Islet precursor cell (in vitro differentiated cells): ENCODE measurements at places on chromosomes 2 and 18.

GRCh38 chr2:239985356-239985755 is 39.8 kb downstream of the NDUFA10 start:
- no peak for DNase-seq

DNA sequence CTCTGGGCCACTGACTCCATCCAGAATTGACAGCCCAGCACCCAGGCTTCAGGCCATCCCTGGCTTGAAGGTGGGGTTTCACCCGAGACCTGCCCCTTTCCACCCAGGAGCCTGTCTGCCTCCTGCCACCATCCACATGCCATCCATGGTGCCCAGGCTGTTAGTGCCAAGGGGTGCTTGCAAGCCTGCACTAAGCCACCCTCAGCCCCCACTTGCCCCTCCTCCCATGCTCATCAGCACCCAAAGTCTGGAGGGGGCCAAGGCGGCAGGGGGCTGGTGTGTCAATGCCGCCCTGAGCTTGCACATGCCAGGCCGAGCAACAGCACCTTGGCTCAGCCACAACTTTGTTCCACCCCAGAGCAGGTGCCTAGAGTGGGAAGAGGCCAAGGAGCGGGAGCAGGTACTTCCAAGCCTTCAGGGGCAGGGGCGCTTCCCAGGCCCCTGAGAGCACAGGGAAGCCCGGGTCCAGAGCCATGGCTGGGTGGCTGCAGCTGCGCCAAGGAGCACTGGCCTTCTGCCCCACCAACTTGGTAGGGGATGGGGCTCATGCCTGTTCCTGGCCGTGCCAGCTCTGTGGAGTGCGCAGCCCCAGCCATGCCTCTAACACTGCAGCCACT is 12.0 kb downstream of the SRD5A2 start:
- no peak for DNase-seq

- DNase-seq = peak; percentile 34
Measured at GRCh38 chr2:216752855-216753505, 57.6 kb upstream of the IGFBP5 start.

DNA sequence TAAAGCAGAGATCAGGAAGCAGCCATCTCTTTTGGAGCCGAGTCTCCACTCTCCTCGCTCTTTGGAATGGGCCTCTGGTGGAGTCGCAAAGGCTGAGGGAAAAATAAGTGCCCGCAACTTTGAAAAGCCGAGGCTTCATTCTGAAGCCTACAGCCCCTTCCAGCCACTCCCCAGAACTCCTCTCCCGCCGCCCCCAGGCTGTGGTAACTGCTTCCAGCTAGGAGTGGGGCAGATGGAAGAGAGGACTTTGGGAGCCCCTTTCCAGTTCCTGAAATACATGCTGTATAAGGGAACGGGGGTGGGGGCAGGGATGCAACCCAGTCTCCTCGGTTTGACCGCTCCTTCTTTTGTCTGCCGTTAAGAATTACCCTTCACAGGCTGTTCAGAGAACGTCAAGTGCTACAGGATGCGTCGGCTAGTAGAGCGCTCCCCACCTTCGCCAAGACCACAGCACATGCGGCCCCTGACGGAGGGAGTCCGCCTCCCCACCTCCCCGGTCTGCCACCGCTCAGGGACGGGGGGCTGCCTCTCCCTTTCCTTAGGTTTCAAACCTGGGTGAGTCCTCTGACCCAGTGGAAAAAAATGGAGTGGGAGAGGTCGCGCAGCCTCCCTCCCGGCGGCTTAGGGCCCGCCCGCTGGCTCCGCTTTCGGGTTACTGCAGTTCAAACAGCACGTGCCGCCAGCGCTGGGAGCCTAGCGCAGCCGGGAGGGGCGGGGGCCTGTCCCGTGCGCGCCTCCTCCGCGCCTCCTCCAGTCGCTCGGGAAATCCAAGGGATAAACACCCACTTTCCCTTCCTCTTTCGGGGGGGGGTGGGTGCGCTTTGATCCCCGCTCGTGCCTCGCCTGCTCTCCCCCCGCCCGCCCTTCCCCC is 4.9 kb downstream of the CYP26B1 start:
- DNase-seq = peak; percentile 73

DNA sequence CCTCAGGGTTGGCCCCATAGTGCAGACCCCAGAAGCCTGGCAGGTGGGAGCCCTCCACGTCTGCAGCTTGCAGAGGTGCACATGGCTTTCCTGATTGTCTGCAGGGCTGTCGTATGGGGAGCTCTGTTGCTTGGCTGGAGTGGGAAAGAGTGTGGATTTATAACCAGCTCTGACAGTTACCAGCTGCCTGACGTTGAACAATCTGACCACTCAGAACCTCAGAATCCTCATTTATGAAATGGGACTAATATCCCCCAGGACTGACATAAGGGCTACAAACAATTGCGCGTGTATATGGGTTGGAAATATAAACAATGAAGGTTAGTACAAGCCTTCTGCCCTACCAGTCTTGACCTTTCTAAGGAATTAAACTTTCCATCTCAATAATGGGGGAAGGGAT is 13.9 kb upstream of the PXDN start:
- no peak for DNase-seq

DNA sequence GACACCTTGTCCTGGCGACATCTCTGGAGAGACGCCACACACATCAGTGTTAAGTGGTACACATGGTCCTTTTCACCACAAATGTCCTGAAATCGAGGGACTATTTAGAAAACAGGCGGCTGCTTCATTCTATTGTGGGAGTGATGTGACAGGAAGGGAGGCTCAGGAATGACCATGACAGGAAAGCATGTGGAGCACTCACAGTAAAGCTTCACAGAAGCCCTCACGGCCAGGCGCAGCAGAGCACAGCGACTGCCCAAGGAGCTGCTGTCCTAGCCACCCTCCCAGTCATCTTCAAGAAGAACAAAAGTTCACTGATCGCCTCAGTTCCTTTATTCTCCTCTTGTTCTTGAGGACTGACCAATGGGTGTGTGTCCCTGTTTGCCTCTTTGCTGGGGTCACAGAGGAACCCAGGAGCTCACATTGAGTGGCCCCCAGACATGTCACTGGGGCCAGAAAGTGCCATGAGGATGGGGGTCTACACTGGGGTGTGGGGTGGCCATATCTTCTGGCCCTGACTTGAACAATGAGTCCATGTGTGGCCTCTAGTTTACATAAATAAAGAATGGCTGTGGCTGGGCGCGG is 84.6 kb upstream of the RANBP2 start:
- DNase-seq = peak; percentile 68

DNA sequence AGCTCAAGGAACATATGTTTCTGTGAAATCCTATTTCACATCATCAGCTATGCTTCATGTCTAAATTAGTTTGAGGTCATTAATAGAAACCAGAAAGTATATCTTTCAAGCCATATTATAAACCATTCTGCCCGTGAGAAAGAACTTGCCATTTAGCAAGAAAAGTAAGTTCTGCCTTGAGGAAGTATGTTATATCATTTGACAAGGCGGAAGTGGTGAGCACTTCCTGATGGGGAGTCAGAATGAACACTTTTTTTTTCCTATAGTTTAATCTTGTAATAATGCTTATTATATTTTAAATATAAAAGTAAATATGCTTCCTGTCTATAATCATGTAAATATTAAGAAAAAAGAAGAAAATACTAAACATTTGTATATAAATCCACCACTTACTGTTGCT is 39.3 kb upstream of the NRXN1 start:
- DNase-seq = no peak

- peak; percentile 89 for DNase-seq
Measured at GRCh38 chr2:181953881-181954537, 31.6 kb upstream of the PPP1R1C start.

DNA sequence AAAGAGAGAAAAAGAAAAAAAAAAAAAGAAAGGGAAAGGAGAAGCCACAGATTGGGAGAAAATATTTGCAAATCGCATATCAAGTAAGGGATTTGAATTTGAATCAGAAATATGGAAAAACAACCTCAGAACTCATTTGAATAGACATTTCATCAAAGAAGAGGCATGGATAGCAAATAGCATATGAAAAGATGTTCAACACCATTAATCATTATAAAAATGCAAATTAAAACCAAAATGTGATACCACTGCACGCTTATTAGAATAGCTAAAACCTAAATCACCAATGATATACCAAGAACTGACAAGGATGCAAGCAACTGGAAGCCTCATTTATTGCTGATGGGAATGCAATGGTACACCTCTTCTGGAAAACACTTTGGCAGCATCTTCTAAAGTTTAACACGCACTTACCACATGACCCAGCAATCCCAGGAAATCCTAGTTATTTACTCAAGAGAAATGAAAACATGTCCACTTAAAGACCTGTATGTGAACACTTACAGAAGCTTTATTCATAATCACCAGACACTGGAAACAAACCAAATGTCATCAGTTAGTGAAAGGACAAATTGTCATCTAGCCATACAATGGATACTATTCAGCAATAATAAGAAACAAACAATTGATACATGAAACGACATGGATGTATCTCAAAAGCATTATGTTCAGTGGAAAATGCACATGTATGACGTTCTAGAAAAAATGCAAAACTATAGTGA is 10.3 kb downstream of the DNER start:
- DNase-seq = no peak

GRCh38 chr2:64226611-64227010 is 82.4 kb upstream of the PELI1 start:
- no peak for DNase-seq

GRCh38 chr2:122531290-122532071 is 776.0 kb downstream of the TSN start:
- DNase-seq = peak; percentile 81

GRCh38 chr2:160022162-160022561 is 40.3 kb downstream of the PLA2R1 start:
- no peak for DNase-seq
